ENCODE measurements at places on chromosomes 7 and 10.

DNA sequence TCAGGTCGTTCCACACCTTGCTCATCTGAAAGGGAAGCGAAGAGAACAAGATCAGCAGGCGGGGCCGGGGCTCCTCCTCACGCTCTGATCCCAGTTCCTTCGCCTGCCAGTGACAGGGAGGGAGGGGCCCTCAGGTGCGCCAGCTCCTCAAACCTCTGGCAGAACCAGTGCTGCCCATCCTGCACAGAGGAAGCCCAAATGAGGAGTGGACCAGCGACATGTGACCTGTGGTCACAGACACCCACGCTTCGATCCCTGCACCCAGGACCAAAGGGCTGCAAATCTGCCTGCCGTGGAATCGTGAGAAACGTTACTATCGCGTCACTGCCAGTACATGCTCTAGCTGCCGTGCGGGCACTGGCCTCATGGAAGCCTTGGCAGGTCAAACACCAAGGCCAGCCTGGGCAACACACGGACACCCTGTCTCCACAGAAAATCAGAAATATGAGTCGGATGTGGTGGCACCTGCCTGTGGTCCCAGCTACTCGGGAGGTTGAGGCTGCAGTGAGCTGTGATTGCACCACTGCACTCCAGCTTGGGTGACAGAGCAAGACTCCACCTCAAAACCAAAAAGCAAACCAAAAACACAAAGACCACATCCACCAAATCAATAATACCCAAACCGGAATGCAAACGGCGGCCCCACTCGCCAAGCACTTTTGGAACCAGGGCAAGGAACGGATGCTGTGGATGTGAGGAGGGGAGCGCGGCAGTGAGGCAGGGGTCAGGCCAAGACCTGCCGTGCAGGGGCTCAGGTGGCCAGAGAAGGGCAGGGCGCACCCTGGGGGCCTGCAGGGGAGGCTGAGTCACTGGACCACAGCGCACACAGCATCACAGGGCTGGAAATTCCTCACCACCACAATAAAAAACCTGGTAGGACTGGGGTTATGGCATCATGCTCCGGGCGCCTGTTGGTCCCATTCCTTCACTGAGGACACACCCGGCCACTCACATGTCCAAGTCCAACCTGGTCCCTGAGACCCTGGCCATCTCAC is 13.4 kb downstream of the NUDT1 start:
- no peak for DNase-seq

GRCh38 chr7:90843472-90843871 is 247.4 kb downstream of the CDK14 start:
- no peak for DNase-seq

DNA sequence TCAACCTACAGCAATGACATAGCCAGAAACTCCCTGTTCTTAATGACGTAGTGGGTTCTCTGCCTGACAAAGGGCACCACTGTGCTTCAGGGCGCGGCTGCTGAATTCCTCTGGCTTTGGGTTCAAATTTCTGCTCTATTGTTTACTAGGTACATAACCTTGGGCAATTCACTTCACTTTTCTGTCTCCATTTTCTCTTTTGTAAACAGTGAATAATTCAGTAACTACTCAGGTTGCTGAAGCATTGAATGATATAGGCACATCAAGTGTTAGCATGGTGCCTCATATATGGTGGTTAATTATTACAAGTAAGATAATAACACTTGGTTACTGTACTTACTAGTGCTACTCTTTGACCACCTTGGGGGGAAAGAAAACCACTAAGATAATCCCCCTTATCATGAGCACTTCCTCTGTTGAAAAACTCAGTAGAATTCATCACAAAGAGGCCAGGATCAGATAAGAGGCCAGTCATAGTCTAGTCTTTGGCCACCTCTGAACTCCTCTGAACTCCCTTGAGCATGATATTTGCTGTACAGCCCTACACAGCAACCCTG is 92.0 kb upstream of the AHR start:
- DNase-seq, result no peak

GRCh38 chr7:106740806-106741205 is 79.8 kb upstream of the CCDC71L start:
- no peak for DNase-seq

GRCh38 chr10:126417220-126417825 is 29.0 kb upstream of the ADAM12 start:
- no peak for DNase-seq

DNA sequence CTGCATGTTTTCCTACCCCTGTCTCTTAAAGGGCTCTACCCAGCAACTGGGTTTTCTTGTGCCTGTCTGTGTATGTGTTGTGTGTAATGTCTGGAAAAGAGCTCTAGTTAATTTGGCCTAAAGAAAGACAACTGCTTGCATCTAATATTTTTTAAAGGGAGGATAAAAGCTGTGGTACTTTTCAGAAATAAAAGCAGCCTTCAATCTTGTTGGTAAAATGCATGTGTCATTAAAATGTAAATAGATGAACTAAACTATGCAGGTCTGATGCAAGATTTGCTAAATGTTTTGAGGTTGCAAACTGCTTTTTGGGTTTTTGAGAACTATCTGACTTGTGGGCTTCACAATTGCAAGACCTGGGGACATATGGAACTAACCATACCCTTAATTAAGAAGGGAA is 445.3 kb downstream of the HTR7 start:
- DNase-seq, result no peak

- no peak for DNase-seq
Measured at GRCh38 chr10:118687472-118687871, 67.3 kb downstream of the CACUL1 start.

- DNase-seq, result no peak
Measured at GRCh38 chr7:38186593-38187314, 8.7 kb downstream of the STARD3NL start.

GRCh38 chr10:131983780-131984179 is 2.1 kb upstream of the BNIP3 start:
- no peak for DNase-seq

DNA sequence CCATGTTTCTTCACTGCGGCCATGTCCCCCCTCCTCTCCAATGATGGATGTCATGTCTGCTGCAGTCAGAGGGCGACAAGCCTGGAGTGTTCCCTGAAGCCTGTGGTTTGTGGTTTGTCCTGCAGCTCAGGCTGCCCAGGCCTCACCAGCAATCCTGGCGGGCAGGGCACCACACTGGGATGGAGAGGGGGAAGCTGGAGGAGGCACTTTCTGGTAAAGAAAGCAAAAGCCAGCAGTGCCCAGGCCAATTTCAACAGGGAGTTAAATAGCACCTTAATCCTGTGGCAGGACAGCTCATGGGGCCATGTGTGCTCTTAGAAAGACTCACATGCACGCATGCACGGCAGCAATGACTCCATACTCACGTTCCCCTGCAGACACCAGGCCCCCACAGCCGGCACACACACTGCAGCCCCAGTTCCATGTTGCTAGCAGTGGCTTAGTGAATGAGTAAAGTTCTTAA is 158.3 kb downstream of the EGFR start:
- no peak for DNase-seq

DNA sequence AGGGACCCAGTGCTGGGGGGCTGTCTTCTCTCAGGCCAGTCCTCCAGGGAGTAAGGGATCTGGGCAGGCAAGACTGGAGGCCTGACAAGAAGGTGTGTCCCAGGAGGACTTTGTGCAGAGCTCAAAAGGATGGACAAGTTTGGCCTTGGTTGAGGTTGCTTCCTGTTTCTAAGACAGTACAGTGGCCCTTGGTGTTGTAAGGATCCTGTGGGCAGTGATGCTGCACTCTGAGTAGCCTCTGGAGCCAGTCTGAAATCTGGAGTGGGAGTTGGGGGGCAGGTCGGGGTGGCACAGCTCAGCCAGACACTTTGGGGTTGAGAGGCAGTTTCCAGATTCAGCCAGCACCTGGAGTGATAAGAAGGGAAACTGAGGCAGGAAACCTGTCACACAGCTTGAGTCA is 139.2 kb upstream of the ZMIZ1 start:
- no peak for DNase-seq

DNA sequence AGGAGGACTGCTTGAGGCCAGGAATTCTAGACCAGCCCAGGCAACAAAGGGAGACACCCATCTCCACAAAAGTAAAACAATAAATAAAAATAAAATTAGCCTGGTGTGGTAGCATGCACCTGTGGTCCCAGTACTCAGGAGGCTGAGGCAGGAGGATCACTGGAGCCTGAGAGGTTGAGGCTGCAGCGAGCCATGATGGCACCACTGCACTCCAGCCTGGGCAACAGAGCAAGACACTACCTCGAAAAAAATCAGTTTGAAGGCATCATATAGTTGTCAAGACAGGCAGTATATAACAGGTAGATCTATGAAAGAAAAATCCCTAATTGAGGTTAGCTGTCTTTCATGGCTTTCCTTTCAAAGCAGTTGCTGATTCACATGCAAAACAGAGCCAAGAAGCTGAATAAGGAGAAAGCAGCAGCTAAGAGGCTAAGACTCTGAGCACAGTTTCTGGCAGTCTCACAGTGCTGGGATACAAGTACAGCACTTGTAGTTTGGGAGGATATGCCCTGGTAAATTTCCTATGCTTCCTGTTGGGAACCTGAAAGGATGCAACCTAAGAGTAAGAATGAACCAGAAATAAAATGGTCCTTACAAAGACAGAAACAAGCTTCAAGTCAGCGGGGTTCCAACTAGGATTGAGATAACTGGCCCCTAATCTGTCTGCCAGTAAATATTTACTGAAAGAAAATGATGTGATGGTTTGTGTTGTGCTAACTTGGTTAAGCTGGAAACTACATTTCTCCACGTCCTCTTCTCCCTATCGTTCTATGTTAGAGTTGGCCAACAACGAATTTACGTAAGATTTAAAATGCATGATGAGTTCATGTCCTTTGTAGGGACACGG is 368.5 kb upstream of the HPS1 start:
- DNase-seq, result no peak

- no peak for DNase-seq
Measured at GRCh38 chr10:44647877-44648542, 263.1 kb upstream of the CXCL12 start.

GRCh38 chr10:97623277-97623676 is 10.0 kb downstream of the MORN4 start:
- peak; percentile 26 for DNase-seq

GRCh38 chr7:1545417-1546246 is 10.4 kb downstream of the TMEM184A start:
- no peak for DNase-seq

GRCh38 chr10:44628921-44629320 is 244.0 kb upstream of the CXCL12 start:
- DNase-seq, result no peak

DNA sequence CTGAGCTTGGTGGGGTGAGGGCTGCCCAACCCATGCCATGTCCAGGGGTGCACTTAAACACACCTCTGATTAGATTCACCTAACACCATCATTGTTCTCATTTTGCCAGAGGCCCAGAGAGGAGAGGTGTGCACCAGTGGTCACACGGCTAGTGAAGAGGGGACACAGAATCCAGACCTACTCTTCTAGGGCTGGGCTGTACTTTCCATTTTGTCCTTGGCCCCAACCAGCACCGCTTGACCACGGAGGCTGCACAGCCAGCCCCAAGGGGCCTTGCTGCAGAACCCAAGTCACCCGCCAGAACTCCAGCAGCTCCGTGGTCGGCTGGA is 246 bp upstream of the WDFY4 start:
- DNase-seq, result no peak

DNA sequence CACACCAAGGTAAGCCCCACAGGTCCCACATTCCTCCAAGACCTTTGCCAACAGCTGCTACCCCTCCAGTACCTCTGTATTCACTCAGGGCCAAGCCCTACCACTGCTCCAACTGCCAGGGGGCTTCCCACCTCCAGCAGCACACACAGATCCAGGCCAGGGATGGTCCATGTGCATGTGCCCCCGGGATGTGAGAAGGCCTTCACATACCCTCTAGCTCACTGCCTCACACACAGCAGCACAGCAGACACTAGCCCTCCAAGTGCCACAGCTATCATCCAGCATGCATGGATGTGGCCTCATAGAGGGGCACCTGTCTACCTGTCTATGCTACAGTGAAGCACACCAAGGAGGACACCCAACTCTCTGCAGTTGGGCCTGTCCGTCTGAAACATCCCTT is 488.8 kb downstream of the PLXNA4 start:
- no peak for DNase-seq

- DNase-seq, result no peak
Measured at GRCh38 chr10:7119325-7120015, 291.4 kb downstream of the SFMBT2 start.

DNA sequence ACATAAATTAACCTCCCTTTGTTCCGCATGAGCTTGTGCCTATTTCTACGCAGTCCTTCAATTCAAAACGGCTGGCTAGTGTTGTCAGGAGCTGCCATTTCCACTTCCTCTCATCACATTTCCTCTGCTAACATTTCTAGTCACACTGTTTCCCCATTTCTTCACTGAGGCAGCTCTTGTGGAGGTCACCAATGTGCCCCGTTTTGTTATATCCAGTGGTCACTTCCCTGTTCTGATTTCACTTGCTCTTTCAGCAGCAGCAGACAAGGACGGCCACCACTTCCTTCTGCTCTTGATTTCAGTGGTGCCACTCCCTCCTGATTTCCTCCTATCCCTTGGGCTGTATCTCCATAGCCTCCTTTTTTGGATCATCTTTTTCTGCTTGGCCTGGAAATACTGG is 64.8 kb upstream of the SEC61G start:
- DNase-seq, result no peak

DNA sequence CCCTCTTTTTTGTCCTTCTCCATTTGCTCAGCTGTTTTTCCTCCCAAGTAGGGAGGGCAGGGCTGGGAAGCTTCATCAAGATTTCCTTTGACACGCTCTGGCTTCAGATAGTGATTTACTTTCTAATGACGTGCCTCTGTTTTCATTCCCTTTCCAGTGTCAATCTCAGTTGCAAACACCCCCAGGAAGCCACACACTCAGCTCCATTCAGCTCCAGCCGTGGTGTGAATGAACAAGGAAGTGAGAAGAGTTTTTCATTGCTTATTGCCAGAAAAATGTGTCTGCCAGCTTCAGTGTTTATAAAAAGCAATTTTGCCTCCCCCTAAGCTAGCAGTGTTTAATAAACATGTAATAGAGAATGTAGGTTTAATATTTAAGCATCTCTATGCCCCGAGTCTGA is 108.7 kb upstream of the DPP6 start:
- peak; percentile 56 for DNase-seq

DNA sequence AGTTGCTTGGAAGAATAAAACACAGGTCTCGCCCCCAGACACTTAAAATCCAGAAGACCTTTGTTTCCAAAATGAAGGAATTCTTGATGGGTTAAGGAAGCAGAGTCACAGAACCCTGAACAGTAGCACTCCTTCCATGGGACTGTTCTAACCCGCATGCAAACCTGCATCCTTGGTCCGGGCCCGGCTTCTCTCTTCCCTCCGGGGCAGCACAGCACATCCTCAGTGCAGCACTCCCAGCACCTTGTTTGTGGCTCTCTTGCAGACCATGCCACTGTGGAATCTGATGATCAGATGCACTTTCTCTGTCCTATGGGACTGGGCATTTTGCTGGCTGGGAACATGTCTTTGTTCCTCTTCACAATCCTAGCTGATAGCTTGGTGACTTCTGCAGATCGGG is 33.5 kb downstream of the INSYN2A start:
- no peak for DNase-seq

GRCh38 chr10:53140506-53140905 is 367.9 kb upstream of the MBL2 start:
- no peak for DNase-seq

DNA sequence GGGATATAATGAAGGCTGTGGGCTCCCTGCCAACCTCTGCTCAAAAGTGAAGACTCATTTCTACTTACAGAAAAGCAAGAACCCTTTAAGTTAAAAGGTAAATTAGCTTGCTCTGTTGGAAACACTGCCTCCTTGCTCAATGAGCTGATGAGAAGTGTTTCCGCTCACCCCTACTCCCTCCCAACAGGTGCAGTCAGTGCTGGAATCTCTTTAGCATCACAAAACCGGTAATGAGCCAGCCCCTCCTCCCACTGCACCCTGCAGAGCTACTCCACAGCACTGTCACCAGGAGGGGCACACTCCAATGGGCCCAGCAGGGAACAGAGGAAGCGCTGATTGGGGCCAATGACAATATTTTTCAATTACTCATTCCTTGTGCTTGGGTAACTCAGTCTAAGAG is 262.5 kb downstream of the TCERG1L start:
- peak; percentile 26 for DNase-seq
